Osteocyte (in vitro differentiated cells): ENCODE measurements at places on chromosomes 2 and 18. TPM values are rescaled to one million over a fixed set of nuclear protein-coding genes. Genes with fewer than 3 reads are reported as not detected.

SEPTIN2 gene
- total RNA-seq, result 547 and 557 TPM in 2 replicates

NT5DC4 gene
- total RNA-seq, result not detected in 2 replicates

IL1R2 gene
- total RNA-seq, result not detected in 2 replicates

- DNase-seq, result no peak
These were observed 45.9 kb upstream of the TLK1 start for GRCh38 chr2:171206422-171207115.

GRCh38 chr2:179963626-179964025, 43.5 kb downstream of the CWC22 start:
- no peak for DNase-seq

- no peak for DNase-seq
These were observed 1.9 kb upstream of the SLC1A4 start for GRCh38 chr2:64987001-64987955.

- DNase-seq, result no peak
These were observed 281.0 kb downstream of the SRBD1 start for GRCh38 chr2:45330108-45330507.
